ENCODE measurements at places on chromosomes 5 and 9.

DNA sequence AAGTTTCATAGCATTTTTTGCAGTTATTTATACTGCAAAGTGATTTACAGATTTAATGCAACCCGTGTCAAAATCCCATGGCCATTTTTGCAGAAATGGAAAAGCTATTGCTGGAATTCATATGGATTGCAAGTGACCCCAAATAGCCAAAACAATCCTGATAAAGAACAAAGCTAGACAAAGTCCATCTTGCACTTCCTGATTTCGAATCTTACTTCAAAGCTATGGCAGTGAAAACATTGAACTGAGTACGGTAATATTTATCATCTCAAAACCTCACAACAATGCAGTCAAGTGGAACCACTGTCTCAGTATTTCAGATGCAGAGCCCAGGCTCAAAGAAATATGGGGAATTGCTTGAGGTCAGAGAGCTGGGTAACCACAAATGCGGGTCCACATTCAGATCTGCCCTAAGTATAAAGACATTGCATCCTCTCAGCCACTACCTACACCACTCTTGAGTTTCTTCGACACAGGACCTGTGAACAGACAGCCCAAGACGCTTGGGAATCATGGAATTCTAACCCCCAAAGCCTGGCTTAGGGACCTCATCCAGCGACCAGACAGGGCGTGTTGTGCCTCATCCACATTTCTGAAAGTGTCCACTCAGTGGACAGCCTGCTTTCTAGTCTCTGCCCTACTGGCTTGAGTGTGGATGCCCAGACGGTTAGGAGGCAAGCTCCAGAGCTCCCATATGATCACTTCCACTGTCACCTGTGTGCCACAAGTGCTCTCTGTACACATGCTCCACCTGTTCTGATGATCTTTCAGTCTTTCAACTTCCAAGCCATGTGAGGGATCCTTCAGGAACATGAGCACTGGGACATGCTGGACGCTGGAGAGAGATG, 39.3 kb upstream of the KCNIP1 start:
- DNase-seq = no peak

DNA sequence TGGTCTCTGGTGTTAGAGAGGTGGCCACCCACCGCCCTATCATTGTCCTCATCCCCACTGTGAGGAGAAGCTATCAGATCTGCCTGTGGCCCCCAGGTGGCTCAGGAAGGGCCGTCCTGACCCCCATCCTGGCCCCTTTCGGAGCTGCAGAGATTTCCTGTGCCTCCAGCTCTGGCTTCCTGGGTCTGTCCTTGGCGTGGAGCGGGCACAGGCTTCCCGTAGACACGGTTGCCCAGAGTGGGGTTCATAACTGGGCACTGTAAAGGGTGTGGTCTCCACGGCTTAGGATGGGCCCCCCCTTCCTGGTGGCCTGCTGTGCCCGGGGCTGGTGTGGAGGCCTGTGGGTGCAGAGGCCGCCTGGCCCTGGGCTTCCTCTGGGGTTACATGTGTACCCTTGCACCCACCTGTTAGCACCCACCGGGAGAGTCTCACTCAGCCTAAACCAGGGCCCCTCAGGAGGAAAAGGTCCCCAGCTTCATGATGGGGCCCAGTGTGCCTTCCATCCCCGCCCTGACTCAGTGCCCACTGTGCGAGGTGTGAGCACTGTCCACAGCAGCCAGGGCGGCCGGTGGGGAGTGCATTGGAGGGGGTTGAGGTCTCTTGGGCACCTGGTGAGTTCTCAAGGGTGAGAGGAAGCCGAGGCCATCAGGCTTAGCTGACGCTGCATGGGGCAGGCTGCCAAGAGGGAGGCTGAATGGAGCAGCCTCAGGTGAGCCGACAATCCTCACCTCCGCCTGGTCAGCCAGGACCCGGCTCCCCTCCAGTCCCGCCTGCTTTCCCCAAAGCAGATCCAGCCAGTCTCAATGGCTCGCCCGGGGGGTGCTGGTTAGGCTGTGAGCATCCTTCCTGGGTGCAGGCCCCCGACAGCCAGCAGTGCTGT, 15.3 kb upstream of the AJM1 start:
- DNase-seq = no peak

GRCh38 chr5:96236051-96236450, 197.0 kb downstream of the PCSK1 start:
- no peak for DNase-seq

- no peak for DNase-seq
Observed at GRCh38 chr5:75053054-75053303, 621 bp upstream of the GCNT4 start.

GRCh38 chr5:160233215-160233614, 3.9 kb downstream of the FABP6 start:
- no peak for DNase-seq

DNA sequence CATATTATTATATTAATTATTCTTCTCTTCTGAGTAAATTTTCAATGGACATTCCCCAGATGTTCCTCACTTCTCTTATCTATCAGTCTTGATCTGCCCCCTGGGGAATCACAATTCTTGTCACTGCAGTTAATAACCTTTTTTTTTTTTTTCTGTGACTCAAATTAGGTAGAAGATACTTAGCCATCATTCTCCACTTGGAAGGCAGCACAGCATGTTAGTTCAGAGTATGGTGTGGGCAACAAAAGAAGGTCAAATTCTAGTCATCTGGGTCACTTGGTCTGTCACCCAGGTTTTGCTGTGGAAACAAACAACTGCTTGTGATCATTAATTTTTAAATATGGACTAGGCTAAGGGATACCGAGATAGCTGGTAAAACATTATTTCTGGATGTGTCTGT, 8.1 kb upstream of the MOB3B start:
- DNase-seq = no peak

DNA sequence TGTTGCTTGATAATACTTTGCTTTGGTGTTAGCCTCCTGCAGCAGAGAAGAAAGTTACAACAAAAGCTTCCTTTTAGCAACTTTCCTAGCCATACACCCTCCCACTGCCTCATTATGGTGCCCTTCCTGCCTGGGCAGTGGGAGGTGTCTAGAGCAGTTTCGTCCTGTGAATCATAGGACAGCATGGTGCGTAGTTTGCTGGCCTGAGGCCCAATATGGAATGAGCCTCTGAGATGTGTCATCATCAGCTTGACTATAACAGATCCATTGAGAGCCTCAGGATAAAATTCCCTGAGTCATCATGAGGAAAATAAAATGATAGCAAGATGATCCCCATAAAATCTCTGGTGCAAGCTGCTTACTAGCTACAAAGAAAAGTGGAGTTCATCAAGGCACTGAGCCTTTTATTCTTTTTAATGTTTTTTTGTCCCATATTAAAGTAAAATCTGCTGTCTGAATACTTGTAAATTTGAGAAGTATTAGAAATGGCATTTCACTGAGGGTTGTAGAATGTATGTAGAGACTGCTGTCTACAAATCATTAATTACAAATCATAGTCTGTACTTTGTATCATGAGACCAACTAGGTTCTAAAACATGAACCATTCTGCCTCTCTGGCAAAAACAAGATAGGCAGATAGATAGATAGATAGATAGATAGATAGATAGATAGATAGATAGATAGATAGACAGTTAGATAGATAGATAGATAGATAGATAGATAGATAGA, 303.0 kb upstream of the PDE4D start:
- no peak for DNase-seq

- no peak for DNase-seq
Observed at GRCh38 chr5:90381213-90381929, 28.2 kb downstream of the CETN3 start.

- DNase-seq = no peak
Observed at GRCh38 chr9:127943011-127943662, 5.5 kb upstream of the DPM2 start.

DNA sequence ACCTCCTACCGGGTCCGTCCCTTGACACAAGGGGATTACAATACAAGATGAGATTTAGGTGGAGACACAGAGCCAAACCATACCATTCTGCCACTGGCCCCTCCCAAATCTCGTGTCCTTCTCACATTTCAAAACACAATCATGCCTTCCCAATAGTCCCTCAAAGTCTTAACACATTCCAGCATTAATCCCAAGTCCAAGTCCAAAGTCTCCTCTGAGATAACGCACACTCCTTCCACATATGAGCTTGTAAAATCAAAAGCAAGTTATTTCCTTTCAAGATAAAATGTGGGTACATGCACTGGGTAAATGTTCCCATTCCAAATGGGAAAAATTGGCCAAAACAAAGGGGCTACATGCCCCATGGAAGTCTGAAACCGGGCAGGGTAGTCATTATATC, 463.9 kb upstream of the CDH9 start:
- DNase-seq = no peak

DNA sequence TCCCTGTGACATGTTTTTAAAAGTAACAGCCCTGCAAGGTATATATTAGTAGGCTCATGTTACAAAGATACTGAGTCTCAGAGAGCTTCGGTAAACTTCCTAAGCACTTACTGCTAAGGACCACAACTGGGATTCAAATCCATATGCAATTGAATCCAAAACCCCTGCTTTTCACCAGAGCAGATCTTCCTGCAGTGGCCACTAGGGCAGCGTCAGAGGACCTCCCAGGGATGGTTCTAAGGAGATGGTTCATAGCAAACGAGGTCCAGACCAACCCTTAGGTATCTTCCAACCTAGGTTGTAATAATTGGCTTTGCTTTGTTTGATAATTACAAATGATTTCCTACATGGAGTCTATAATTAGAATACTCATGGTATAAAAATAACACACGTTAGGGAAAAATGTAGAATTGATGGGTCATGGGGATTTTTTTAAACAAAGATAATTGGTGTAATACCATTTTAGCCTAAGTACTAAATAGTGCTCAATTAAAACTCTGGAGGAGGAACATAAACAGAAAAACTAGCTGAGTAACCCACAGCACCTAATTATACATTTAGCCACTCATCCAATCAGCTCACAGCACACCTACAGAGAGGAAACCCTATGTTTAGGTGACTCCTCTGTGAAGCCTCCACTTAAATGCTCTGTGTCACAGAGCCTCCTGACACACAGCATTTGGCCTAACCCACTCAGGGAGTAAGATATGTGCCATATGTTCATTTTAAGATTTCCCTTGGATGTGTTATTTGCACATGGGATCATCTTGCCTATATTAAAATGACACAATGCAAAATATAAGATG, 10.0 kb upstream of the CAST start:
- DNase-seq = no peak

DNA sequence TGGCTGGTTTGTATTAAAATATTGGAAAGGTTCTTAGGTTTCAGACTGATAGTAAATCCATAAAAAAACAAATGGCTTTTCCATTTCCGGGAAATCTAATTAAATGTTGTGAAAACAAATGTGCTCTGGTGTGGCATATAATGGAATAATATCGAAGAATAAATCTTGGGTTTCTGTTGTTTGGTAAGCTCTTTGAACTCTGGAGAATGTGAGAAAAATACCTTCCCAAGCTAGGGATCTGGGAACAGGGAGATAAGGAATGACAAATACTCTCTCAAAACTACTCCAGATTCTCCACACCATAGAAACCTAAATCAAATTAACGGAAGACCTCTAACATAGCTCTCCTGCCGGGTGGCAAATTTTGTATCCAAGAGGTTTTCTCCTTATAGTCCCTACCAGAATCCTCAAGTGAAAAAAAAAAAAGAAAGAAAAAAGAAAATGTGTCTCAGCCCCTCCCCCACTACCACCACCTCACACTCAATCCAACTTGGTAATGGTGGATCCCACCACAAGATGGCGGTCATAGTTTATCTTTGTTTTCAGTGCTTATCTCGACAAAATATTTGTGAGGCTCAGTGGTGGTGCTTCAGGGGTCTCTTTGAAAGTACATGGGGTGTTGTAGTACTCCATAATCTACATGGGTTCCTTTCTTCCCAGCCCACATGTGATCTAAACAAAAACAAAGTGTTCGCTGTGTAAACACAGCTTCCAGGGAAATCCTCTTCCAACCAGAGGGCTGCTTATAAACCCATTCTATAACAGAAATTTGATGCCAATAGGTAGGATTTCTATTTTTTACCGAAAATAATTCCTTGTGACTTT, 54.5 kb upstream of the FST start:
- DNase-seq = no peak

GRCh38 chr5:126373375-126374108, 49.7 kb upstream of the GRAMD2B start:
- DNase-seq = no peak

DNA sequence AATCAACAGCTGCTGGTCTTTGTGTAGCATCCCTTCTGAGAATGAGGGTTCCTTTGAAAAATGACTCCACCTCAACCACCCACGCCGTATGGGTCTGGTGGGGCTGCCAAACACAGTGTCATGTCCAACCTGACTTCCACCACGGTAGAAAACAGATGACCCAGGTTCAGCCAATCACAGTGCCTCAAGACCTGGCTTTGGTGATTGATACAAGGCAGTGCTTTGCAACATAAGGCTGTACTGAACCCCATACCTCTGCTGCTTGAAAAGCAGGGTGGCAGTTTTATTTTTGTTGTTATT, 11.5 kb upstream of the TGFBR1 start:
- DNase-seq = no peak

- DNase-seq = no peak
Observed at GRCh38 chr5:148949841-148950470, 112.9 kb downstream of the SH3TC2 start.

DNA sequence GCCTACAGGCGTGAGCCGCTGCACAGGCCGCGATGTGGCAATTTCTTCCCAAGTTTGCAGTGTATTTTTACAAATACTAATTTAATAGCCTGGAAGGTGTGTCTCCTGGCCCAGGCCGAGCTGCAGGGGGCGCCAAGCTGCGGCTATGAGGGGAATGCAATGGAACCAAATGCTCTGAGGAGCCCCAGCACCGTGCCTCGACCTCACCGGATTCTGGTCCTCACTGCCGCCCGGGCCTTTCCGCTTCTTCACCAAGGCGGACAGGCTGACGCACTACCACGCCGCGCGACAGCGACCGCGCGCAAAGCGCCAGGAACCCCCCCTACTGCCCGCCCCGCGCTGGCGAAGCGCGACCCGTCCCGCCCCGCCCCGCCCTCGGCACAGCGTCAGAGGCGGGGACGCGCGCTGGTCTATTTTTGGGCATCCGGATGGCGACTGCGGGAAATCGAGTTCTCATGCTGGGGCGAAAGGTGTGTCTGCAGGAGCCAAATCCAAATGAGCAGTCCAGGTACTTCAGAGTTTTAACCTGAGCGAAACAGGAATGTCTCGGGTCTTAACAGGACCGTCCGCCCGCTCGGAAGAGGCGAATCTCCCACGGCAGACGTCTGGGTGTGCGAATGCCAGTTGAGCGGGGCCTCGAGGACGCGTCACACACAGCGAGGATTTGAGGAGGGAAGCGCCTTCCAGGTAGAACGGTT, 31.7 kb upstream of the PRXL2C start:
- DNase-seq = peak; percentile 83

- no peak for DNase-seq
Observed at GRCh38 chr9:125415583-125416460, 154.2 kb downstream of the GAPVD1 start.

DNA sequence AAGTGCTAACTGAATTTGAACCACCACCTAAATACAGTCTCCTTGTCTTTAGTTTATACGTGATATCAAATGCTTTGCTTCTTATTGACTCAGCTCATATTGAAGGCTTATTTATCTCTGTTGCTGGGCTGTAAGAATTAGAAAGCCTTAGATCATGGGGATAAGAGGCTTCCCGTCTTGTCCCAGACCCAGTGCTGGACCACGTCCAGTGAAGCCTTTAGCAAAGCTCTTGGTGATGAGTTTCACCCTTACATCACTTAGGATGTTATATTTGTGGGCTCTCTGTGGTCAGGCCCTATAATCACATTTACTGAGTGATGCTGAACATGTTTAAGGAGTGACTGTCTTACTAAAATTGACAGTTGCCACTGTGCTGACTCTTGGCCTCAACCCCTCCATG, 11.2 kb downstream of the FAM240B start:
- no peak for DNase-seq
